ENCODE measurements at places on chromosomes 4 and X. TPM values are rescaled to one million over a fixed set of nuclear protein-coding genes. Genes with fewer than 3 reads are reported as not detected.

Gene UGT2B17
- polyA plus RNA-seq, result not detected

Gene BEND4
- polyA plus RNA-seq, result 0.01 TPM

Gene XAGE1B
- not detected for polyA plus RNA-seq

Gene NEUROG2
- polyA plus RNA-seq, result not detected

Gene SHOX
- polyA plus RNA-seq, result not detected

Gene SPACA5B
- polyA plus RNA-seq, result not detected

Gene GPR50
- not detected for polyA plus RNA-seq

Gene REELD1
- polyA plus RNA-seq, result not detected

Gene CHST7
- 5.2 TPM for polyA plus RNA-seq

Gene MAOA
- polyA plus RNA-seq, result 8.7 TPM

Gene FAM9B
- not detected for polyA plus RNA-seq

Gene UNC5C
- 0.32 TPM for polyA plus RNA-seq

Gene USP26
- polyA plus RNA-seq, result not detected

Gene AVPR2
- polyA plus RNA-seq, result not detected

Gene DMRTC1
- polyA plus RNA-seq, result not detected

Gene PLP2
- 304 TPM for polyA plus RNA-seq

Gene FAM53A
- polyA plus RNA-seq, result 1.3 TPM

Gene DCAF12L2
- 0.05 TPM for polyA plus RNA-seq

Gene ADH1A
- polyA plus RNA-seq, result not detected

Gene MAGEA2B
- polyA plus RNA-seq, result not detected

Gene CXCL6
- 0.81 TPM for polyA plus RNA-seq

Gene PSMD10
- polyA plus RNA-seq, result 72.5 TPM

Gene TSPAN7
- 3.2 TPM for polyA plus RNA-seq

Gene FGA
- not detected for polyA plus RNA-seq

Gene MTTP
- not detected for polyA plus RNA-seq

Gene AMER1
- 0.76 TPM for polyA plus RNA-seq

Gene HMX1
- polyA plus RNA-seq, result not detected

Gene MID1
- polyA plus RNA-seq, result 18.1 TPM

Gene MAGEE1
- polyA plus RNA-seq, result 0.06 TPM

Gene PNMA6A
- polyA plus RNA-seq, result 1.4 TPM

Measured in endothelial cell of umbilical vein (primary cell).